ENCODE measurements at places on chromosomes 16 and 17.

DNA sequence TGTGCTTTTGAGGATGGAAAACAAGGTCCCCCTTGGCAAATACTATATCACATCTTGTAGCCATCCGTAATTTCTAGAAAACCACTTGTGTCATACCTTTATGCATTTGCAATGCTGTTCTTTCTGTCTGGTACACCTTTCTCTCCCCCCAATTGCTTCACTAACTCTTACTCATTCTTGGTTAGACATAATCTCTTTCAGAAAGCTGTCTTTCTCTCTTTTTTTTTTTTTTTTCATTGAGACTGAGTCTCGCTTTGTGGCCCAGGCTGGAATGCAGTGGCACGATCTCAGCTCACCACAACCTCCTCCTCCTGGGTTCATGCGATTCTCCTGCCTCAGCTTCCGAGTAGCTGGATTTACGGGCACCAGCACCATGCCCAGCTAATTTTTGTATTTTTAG is 94.9 kb upstream of the C17orf78 start:
- no peak for DNase-seq

DNA sequence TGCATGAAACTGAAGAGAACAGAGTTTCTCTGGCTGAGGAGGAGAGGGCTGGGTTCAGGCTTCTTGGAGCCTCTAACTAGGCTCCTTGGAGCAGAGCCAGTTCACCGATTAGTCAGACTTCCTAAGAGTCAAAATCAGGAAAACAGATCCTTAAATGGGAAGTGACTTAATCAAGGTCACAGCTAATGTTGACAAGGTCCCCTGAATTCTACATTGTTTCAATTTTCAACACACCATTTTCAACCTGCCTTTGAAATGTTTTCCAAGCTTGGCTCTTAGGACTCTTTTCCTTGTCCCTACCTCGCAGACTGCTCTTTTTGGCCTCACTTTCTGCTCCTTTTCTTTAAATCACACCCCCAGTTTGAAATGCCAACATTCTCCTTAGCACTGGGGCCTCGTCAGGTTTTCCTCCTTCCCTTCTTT is 16.3 kb downstream of the MYL4 start:
- DNase-seq: no peak

- DNase-seq: no peak
These were observed 3.4 kb downstream of the SGCA start for GRCh38 chr17:50169121-50169764.

DNA sequence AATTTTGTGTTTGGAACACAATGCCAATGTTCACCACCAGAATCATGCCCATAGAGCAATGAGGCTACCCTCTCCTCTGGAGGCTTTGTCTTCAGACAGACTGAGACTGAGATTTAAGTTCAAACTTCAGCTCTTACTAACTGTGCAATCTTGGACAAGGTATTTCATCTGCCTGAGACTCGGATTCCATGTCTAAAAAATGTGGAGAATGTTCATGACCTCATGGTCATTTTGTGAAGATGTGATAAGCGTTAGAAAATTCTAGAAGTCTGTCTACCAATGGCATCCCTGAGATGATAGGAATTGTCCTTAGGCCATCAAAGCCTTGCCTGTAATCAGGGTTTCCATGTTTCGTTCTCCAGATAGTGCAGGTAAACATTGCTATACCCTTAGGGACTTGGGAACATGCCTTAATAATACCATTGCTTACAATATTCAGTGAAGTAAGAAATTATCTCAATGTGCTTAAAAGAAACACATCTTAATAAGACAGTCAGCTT is 388.2 kb upstream of the MAF start:
- no peak for DNase-seq

DNA sequence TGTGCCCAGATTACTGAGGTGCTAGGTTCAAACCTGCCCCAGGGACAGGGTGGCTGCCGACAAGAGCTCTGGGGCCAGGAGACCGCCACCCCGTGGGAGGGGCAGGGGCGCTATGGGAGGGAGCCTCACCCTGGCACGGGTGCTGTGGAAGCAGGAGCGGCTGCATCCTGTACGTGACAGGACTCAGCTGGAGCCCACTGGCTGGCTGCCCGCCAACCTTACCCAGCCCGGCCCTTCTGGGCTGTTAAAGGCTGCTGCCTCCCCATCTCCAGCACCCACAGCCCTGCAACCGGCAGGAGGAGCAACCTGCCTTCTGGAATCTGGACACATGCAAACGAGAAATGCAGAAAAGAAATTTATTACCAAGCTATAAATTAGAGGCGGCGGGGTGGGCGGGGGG is 11.2 kb downstream of the PAM16 start:
- no peak for DNase-seq

DNA sequence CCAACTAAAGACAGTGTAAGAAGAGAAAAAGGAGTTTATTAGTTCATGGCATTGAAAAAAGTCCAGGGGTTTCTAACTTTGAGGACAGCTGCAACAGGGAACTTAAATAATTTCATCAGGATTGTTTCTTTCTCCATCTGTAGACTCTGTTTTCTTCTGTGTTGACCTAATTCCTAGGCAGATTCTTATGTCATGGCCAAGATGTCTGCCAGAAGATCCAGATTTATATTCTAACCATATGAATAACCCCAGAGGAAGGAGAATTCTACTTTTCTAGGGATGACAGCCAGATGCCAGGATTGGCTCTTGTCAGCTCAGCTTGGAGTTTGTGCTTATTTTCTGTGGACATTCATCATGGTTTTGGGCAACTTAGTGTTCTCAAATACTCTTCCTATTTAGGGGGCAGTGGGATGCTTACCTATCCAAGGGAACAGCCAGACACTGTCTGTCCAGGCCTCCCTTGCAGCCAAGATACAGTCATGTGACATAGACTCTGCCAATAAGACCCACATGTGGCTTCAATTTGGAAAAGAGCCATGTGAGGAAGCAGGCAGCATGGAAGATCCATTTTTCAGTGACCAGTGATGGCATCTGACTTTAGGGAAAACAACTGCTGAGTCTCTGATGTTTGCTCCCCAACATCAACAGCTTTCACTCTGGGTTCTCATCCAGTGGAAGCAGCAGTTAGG is 18.2 kb downstream of the PCTP start:
- no peak for DNase-seq

- DNase-seq: no peak
These were observed 4.6 kb downstream of the SEC14L5 start for GRCh38 chr16:4962716-4963115.

DNA sequence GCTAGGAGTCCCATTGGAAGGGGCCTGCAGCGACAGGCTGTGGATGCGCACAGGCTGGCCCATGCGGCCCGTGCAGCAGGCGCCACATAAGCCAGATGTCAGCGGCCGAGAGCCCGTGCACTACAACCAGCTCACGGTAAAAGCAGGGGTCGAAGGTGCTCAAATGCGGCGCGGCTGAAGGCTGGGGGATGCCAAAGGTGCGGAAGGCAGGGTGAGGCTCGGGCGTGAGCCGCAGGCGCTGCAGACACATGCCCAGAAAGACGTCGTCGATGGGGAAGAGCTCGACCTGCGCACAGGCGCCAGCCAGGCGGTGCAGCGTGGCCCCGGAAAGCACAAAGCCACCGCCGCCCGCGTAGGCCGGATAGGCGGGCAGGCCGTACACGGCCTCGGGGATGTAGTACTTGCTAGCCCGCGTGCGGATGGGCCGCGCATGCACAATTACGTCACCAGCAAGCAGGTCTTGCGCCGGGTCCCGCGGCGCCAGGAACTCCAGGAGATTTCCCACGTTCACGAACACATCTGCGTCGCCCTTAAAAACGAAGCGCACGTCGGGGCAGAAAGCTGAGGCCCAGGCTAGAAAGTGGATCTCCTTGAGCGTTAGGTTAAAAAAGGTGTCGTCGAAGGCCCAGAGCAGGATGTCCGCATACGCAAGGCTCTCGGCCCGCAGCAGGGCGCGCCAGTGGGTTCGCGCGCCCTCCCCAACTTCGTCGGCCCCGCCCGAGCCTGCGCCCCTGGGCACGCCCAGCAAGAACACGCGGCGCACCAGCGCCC is 1.3 kb downstream of the B3GNT9 start:
- DNase-seq: no peak

DNA sequence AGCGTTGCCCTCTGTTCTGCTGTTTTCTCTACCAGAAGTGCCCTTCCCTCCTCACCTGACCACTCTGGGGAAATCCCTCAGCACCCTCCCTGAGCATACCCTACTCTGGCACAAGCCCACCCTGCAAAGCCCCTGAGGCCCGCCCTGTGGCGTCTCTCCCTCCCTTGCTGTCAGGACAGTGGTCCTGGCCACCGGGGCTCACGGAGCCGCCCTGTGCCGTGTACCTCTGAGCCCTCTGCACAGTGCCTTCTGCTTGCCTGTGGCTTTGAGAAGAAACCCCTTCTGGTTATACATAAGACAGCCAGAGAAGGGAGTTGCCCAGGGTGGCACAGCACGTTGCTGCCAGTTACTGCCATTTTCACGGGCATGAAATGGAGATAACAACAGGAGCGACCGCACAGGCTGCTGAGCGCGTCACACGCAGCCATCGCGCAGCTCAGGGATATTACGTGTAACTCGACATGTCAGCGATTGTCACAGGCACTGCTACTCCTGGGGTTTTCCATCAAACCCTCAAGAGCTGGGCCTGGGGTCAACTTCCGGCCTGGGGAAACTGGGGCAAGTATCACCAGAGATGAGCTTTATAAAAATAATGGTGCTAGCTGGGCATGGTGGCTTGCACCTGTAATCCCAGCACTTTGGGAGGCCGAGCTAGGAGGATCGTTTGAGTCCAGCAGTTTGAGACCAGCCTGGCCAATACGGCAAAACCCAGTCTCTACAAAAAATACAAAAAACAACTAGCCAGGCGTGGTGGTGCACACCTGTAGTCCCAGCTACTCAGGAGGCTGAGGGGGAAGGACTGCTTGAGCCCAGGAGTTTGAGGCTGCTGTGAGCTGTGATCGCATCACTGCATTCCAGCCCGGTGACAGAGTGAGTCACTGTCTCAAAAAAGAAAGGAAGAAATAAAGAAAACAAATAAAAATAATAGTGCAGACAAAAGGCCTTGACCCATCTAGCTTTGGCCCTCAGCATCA is 14.8 kb downstream of the SCGB1C2 start:
- DNase-seq: no peak

DNA sequence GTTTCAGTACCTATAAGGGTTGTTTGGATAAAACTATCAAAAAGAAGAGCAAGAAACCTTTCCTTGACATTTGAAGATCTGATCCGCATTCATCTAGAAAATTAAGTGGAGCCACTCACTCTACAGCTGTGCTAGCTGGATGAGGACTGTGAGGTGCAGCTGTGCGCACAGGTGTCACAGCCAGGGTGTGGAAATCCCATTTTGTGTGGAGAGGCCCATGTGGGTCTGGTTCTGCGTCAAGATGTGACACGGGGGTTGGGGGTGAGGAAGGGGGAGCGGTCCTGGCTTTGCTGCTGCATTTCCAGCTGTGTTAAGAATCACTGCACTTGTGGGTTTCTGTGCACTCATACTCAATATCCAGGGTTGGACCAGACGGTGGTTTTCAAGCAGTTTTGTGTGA is 70.7 kb downstream of the CLEC16A start:
- DNase-seq: no peak

- DNase-seq: no peak
These were observed 1.5 kb upstream of the GSE1 start for GRCh38 chr16:85611444-85612190.

DNA sequence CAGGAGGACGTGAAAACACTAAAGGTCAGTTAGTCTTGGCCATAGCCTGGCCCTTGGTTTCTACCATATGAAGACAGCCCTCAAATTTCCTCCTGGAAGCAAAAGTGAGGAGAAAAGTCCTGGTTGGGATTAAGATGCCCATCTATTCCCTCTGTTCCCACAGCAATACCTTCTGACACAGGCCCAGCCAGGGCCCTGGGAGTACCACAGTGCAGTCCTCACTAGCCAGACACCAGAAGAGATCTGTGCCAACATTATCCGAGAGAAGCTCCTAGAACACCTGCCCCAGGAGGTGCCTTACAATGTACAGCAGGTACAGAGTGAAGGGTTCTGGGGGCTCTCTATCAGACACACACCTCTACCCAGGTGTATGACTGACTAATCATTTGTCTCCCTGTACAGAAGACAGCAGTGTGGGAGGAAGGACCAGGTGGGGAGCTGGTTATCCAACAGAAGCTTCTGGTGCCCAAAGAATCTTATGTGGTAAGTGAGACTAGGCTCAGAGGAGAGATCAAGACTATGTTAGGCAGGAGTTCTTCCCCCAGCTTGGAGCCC is 4.1 kb downstream of the ERAL1 start:
- DNase-seq: no peak

GRCh38 chr17:36613155-36613554 is 11.8 kb downstream of the MRM1 start:
- no peak for DNase-seq

GRCh38 chr17:51703361-51704341 is 443.3 kb downstream of the UTP18 start:
- no peak for DNase-seq

DNA sequence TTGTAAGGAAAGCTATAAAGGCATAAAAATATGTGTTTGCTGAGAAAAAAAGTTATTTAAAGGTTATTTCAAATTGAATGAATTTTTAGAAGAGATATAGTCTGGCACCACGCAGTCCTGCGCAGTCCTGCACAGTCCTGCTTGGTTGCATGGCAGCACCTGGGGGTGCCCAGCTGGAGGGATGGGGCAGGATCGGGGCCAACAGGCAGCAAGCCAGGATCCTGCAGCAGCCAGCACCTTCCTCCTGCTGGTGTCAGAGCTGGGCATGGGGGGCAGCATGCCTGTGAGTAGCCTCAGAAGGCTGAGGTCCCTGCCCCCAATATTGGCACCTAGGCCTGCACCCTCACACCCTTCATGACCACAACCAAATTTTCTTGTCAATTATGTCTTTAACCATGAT is 46.0 kb downstream of the GLG1 start:
- no peak for DNase-seq

GRCh38 chr16:20729141-20729540 is 12.5 kb downstream of the THUMPD1 start:
- no peak for DNase-seq

DNA sequence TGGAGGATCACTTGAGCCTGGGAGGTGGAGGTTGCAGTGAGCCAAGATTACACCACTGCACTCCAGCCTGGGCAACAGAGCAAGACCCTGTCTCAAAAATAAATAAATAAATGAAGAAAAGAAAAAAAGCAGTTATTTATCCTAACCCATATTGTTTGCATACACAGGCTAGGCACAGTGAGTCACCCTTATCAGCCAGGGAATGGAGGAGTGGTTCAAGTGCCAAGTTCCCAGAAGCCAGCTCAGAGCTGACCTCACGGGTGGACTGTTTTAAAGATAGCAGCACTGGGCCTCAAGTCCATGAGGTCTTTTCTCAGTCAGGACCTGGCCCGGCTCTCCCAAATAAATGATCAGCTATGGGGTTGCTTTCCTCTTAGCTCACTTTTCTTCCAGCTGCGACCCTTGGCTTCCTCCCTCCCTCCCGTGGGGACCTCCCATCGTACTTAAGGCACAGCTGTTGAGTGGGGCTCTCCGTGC is 22.6 kb upstream of the MGAT5B start:
- DNase-seq: no peak

- peak; percentile 43 for DNase-seq
These were observed 20.4 kb upstream of the YPEL2 start for GRCh38 chr17:59311051-59311468.

GRCh38 chr17:31294820-31295488 is 2.1 kb downstream of the OMG start:
- no peak for DNase-seq

Measured in GM19239 (cell line).